ENCODE measurements at places on chromosomes 12 and 14.

GRCh38 chr12:75795125-75795524, 236.5 kb downstream of the PHLDA1 start:
- DNase-seq: no peak

DNA sequence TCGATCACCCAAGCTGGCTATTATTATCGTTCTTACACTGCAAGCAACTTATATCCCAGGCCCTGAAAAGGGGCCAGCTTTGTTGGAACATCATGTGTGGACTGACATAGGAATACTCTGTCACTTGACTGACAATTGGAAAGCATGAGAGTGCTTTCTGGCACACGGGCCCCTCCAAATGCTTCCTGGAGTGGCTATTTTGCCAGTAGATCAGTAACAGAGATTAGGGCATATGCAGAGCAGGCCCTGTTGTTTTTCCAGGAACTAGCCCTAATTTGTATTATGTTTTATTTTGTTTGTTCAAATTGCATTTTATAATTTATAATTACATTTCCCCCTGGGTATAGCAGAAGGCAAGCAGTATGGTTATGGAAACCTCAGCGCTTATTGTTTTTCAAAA, 170.1 kb upstream of the FRMD6 start:
- no peak for DNase-seq

- no peak for DNase-seq
Observed at GRCh38 chr12:121814429-121815119, 10.8 kb downstream of the SETD1B start.

DNA sequence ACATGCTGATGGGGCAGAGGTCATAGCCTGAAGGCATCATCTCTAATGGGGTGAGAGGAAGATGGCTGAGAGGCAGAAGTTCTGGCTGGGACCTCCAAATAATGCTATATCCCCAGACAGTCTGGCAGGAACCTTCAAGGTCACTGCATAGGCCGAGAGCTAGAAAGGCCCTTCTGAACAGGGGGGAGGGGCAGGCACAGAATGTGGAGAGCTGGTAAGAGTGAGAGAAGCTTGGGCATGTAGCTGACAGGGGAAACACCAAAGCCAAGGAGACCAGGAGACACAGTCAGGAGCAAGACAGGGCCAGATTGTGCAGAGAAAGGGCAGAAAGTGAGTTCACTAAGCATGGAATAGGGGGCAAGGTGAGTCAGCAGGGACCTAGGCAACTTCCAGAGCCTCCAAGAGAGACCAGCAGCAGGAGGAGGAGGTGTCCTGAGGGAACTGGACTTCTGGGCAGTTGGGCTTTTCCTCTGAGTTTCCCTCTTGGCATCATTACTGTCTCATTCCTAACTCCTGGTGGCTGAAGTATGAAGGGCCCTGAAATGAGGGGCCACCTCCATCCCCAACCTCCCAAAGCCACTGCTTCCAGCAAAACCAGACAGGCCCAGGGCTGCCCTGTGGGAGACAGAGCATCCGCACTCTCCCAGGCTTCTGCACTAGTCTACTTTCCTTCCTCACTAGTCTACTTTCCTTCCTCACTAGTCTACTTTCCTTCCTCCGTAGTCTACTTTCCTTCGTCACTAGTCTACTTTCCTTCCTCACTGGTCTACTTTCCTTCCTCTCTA, 17.1 kb downstream of the ANO2 start:
- no peak for DNase-seq

DNA sequence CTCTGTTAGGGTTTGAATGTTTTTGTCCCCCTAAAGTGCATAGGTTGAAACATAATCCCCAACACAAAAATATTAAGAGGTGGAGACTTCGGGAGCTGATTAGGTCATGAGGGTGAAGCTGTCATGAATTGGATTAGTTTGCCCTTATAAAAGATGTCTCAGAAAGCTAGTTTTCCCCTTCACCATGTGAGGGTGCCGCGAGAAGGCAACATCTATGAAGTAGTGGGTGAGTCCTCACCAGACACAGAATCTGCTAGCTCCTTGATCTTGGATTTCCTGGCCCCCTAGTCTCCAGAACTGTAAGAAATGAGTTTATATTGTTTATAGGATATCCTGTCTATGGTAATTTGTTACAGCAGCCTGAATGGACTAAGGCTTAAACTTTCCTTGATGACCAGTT, 301.5 kb upstream of the ATP2B1 start:
- DNase-seq: no peak

GRCh38 chr14:60753264-60754119, 18.9 kb downstream of the MNAT1 start:
- no peak for DNase-seq

- peak; percentile 75 for DNase-seq
Observed at GRCh38 chr12:42960087-42960527, 370.6 kb upstream of the PRICKLE1 start.

DNA sequence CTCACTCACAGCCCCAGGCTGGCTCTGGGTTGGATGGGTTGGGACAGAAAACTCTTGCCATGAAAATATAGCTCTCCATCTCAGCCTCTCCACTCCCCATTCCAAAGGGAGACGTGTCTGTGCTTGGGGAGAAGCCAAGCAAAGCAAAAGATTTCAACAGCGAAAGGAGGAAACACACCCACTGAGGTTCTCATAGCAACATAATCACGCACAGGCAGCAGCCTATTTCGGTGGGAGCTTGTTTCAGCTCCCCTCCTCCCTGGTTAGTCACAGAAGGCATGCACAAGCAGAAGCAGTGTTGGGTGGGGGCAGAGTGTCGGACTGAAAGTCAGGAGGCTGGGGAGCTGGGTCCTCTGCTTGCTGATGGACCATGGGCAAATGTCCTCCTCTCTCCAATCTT, 1.9 kb upstream of the PRMT8 start:
- DNase-seq: peak; percentile 97

DNA sequence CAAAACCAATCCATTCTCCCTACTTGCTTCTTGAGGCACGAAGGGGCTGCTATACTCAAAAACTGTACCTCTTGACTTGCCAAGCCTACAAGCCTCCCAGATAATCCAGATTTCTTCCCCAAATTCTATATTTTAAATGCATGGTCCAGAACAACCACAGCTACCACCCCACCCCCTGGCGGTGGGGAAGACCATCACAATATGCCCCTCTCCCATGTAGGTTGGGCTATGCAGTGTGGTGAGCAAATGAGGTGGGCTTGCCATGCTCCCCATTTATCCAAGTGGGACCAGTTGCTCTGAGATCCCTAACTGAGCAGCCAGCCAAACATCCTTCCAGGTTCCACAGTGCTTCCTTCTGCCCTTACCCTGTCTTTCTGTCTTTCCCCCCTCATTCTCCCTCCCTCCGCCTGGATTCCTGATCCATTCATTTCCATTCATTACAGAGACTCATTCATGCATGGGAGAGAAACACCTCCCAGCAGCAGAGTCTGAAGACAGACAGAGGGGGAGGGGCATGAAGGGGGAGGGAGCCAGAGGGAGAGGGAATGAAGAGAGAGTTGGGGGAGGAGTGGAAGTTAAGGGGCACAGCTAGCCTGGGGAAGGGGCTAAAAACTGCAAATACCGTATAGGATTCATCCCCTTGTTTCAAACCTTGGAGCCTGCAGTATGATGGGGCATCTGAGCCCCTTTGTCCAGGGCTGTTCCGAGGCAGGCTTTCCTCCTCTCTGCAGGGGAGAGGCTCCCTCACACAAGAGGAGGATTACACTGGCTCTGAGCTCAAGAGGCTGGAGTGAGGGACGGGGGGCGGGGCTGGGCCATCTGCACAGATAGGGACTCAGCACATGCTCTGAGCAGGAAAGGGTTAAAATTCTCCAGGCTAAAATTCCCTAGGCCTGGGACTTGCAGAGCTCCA, 4.4 kb downstream of the ZNF219 start:
- DNase-seq: no peak

DNA sequence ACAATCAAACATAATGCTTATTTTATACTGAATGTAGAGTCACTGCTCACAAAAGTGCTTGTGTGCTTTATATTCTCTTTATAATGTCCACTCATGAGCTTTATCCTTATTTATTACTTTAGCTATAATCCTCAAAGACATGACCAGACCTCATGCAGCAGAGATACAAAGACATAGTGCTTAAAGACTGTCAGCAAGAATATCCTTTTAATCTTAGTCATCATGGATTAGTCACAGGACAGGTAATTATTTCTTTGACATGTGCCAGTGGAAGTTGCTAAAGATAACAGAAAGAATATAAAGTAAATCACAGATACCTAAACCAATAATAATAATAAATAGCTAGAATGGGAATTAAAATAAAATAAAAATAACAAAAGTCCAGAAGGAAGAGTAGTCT, 707.5 kb downstream of the BCL11B start:
- DNase-seq: peak; percentile 68

DNA sequence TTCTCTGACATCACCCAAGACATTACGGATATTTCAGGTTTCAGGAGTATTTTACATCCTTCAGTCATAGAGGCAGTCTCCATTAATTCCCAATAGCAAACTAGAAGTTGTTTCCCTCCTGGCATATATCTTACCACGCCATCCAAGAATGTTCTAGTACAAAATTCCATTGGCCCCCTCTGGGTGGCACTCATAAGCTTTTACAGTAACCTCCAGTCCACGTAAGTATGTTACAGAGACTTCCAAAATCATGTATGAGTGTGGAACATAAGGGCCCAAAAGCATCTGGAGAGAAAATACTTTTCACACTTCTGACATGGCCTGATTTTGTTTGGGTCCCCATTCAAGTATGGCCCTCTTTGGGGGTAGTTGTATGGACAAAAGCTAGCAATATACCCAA, 58.1 kb upstream of the DHRS4 start:
- DNase-seq: no peak

DNA sequence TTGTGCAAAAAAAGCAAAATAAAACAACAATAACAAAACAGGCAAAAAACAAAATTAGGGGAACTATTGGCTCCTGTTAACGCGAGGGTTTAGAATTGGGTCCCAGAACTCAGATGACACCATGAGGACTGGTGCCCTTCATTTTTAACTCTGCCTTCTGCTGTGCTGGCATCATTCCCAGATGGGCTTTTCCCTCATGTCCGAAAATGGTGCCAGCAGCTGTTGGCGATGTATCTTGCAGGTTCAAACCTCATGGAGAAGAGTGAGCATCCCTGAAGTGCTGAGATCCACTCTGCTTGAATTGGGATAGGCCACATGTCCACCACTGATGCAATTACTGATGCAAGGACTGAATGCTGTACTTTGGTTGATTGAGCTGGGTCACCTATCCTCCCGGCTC, 61.1 kb downstream of the MYRFL start:
- no peak for DNase-seq

DNA sequence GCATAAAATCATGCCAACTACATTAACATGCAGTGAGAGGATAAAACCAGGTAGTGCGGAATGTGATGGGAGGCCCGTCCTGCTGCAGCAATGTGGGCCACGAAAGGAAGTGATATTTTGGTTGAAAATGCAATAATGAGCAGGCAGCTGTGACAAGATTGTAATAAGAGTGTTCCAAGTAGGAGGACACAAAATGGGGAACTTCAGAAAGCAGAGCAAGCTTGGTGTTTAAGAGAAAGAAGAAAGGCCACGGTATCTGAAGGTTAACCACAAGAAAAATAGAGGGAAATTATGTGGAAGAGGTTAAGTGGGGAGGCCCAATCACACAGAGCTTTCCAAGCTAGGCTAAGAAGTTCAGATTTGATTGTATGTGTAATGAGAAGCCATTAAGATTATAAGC, 34.3 kb downstream of the OVCH1 start:
- no peak for DNase-seq

- no peak for DNase-seq
Observed at GRCh38 chr14:98999345-98999744, 272.7 kb downstream of the BCL11B start.

DNA sequence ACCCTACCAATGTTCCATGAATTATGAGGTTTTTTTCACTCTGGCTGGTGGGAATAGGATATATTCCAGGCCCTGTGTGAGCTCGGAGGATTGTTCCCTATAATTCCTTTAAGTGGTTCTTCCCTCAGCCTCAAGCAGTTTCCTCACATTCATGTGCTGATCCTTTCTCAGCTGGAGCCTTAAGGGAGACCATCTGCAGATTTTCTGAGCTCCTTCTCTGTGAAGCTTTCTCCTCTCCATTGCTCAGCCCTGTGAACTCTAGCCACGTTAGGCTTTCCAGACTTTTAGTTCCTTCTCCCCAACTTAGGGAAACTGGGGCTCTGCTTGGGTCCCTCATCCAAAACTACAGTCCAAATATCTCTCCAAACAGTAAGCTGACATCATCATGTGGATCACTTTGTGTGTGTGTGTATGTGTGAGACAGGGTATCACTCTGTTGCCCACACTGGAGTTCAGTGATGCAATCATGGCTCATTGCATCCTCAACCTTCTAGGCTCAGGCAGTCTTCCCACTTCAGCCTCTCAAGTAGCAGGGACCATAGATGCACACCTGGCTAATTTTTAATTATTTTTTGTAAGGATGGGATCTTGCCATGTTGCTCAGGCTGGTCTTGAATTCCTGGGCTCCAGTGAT, 219.5 kb upstream of the OTX2 start:
- DNase-seq: no peak

DNA sequence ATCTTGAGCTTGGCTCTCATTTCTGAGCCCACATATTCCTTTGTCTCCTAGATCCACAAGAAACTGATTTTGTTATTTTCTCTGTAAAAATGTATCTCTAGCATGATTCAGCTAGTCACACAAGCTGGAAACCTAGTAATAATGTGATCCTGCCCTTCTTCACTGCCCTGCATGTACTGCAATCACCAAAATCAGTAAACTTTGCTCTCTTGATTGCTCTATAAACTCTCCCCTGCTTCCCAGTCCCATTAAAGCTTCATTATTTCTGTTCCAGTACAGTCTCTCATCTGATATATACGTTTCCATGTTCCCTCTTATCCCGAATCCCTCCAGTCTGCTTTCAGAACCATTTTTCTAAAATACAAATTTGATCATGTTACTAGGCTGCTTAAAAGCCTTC, 166.5 kb downstream of the MSRB3 start:
- DNase-seq: no peak

GRCh38 chr14:61501714-61502458, 180.5 kb downstream of the PRKCH start:
- DNase-seq: no peak

- peak; percentile 50 for DNase-seq
Observed at GRCh38 chr14:52299692-52300278, 14.3 kb upstream of the PTGER2 start.

DNA sequence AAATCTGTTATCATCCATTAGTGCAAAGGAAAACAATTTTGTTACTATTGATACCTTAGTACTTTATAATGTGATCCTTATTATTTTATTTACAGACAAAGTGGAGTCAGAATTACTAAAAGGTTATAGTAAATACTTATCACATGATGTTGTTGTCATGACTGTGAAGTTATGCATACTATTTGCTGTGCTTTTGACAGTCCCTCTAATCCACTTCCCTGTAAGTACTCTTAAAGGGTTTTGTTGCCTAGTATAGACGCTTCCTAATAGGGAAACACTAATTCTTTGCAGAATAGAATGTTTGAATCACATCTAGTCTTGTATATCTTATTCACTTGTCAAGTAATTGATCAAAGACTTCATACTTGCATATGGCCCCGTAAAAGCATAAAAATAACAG, 69.4 kb downstream of the SLC38A6 start:
- no peak for DNase-seq

DNA sequence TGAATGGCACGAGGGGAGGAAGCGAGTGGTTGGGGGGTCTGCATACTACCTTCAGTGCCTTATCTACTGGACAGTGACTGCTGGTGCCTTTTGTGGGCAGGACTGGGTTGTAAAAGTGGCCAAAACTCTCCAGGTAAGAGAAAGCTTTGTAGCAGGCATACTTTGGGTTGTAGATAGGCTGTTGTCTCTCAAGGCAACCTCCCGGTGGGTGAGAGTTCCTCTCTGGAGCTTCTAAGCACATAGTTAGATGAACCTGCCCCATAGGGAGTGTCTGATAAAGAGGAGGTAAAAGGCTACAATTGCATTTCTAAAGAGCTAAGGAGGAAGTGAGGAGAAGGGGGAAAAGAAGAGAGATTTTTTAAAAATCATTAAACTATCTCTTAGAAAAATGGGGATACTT, 4.2 kb upstream of the DAD1 start:
- DNase-seq: no peak

Data from epithelial cell of esophagus (primary cell).